ENCODE measurements at places on chromosomes 7 and 10.

GRCh38 chr10:72308320-72308987 lies 34.7 kb downstream of the DDIT4 start:
- no peak for DNase-seq

DNA sequence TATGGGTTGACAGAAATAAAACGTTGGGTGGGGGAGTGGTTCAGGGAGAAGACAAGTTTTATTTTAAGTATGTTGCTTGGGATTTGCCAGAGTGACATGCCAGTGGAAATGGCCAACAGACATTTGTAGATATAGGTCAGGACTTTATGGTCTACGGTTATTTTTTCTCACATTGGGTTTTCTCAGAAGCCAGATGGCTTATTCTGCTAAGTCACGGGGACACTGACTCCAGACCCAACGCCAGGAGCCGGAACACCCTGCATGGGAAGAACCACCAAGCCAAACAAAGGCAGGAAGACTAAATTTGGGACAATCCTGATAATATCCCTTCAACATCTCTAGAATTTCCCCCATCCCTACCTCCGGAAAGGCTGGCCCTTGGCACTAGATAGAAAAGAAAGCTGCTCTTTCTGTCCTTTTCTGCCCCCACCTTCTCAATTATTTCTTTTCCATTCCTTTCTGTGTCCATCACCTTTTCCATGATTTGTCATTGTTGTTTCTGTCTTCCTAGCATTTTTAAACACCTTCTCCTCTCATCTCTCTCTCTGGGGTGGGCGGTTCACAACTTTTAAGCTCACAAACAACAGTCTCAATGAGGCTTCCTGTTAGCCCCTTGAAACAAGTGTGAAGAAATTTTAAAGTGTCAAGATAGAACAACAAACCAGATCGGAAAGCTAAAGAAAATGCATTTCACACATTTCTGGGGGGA lies 44.7 kb downstream of the TBXAS1 start:
- DNase-seq = no peak

- DNase-seq = no peak
Observed at GRCh38 chr10:16890691-16891090, 73.5 kb upstream of the RSU1 start.

- DNase-seq = no peak
Observed at GRCh38 chr10:64977915-64978314, 1456.7 kb downstream of the REEP3 start.

GRCh38 chr10:122507616-122508015 lies 46.3 kb downstream of the HTRA1 start:
- DNase-seq = no peak

DNA sequence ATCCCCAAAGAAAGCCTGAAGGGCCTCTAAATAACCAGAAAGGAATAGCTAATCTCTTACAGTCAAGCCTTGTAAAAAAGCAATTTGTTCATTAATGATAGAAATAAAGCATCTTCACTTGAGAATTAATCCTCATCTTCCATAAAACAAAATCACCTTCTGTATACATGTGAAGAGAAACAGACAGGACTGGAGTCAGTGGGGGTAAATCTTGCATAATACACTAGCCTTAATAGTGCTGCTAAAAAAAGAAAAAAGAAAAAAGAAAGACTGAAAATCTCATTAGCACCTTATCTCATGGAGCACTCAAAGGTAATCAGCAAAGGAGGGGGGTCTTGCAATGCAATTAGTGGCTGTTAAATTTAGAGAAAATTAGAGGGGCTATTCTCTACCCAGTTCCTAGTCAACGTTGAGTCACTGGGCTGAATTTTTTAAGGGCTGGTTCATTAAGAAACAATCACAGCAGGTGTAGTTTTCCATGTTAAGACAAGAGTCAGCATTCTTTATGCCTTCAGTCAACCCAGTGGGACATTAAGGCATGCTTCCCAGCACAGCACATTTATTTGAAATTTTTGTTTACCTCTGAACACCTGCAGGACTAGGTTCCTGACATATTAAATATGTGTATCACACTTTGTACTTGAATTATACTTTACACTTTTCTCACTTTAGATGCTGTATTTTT lies 1455.7 kb upstream of the CELF2 start:
- no peak for DNase-seq

DNA sequence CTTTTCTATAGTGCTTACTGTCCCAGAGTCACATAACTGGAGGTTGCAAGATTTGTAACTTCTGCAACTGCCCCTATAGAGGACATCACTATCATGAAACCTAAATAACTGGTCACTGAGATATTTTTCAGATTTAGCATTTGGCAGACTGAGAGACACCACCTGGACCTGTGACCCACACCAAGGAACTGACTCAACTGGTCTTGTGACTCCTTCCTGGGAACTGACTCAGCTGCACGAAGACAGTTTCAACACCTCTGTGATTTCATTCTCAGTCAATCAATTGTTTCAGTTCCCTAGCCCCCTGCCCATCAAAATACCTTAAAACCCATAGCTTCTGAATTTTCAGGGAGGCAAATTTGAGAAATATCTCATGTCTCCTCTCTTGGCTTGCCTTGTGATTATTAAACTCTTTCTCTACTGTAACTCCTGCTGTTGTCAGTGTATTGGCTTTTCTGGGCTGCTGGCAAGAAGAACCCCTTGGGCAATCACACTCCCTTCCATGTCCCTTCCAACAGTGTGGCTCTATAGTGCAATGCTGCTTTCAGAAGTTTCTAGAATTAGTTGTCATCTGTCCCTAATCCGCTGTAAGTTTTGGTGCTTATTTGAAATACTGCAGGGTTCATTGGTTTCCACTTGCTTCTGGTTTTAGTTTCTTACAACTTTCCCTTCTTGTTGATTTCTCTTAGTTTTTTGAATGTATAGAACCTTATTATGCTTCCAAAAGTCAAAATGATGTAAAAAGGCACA lies 127.8 kb upstream of the ADCY1 start:
- DNase-seq = no peak

GRCh38 chr10:79415736-79416577 lies 29.5 kb downstream of the ZCCHC24 start:
- no peak for DNase-seq

DNA sequence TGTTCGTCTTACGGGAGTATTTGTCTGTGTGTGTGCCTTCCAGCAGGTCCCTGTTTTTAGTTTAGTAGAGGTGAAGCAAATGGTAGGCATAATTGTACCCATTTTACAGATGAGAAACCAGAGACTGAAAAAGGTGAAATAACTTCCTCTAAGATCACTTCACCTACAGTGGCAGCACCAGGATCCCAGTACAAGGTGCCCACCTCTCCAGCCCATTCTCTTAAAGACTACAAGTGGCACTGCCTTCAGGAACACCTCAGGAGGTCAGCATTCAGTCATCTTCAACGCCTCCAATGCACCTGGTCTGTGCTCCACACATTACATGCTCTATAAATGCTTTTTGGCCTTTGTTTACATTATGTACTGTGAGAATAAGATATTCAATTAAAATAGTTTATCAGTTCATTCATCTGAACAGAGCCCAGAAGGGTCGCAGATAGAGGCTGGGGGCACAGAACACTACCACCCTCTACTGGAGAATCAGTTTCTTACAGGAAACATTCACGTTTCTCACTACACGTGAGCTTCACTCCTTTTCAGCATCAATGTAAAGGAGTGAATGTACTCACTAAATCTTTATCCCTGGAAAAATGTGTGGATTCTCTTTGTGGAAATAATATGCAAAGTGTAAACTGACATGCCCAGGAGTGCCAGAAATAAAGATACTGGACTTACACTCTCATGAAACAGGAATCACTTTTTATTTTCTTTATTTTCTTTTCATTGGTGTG lies 45.5 kb upstream of the ABLIM1 start:
- no peak for DNase-seq

- no peak for DNase-seq
Observed at GRCh38 chr7:27151341-27151930, 947 bp downstream of the HOXA3 start.

DNA sequence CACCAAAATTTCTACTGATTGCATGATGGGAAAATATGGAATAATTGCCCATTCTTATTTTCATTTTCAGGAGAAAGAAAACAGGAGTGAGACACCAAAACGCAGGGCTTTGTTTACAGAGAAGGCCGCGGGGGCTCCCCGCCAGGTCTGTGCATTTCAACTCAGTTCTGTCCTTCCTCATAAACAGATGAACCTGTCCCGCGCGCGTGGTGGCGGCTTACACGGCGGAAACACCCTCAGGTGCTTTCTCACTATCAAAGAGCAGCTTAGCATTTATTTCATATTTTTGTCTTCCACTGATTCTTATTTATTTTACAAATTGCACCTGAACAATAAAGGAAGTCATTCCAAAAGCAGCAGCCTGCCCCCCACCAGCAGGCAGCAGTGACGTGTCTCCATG lies 579.4 kb downstream of the PTPRN2 start:
- no peak for DNase-seq

GRCh38 chr10:43024524-43024923 lies 52.3 kb upstream of the RET start:
- DNase-seq = no peak

GRCh38 chr10:24505759-24506158 lies 217.9 kb downstream of the ARHGAP21 start:
- no peak for DNase-seq

GRCh38 chr10:80436446-80437098 lies 17.5 kb upstream of the TSPAN14 start:
- DNase-seq = no peak

DNA sequence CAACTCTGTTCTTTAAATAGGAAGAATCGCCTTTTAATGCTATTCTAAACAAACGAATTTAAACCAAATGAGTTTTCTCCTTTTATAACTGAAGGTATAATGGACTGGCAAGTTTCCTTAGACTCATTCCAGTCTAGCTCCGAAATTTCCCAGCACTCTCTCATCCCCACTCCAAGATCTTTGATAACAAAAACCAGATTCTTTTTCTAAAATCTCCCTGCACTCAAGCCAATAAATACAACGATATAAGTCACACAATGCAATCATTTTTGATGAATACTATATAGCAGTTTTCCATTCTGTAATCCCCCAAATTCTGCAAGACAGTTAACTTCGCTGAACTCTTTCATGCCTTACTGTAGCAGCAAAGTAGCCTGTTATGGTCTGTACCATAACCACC lies 1.9 kb downstream of the OGA start:
- DNase-seq = no peak

DNA sequence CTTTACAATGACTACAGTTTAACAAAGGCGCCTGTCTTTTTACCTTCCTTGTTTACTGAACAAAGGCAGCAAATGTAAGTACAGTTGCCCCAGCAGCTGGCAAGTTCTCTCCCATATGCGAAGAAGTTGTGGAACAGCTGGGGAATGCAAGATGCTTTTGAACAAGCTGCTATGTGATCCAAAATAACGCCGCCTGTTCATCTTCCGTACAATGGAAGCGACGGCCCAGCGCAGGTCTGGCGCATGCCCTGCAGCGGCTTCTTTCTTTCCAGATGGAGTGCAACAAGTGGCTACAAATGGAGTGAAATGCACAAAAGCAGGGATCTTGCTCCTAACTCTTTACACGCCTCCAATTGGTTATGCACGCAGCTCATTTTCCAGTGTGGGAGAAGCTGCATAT lies 97.0 kb upstream of the SVIL start:
- no peak for DNase-seq

- peak; percentile 91 for DNase-seq
Observed at GRCh38 chr7:135509839-135510591, at the start of gene CNOT4. Gene CNOT4, minus strand, starts transcription at chr7:135510102. Its CDS starts 71,771 bp downstream, at chr7:135438331.

DNA sequence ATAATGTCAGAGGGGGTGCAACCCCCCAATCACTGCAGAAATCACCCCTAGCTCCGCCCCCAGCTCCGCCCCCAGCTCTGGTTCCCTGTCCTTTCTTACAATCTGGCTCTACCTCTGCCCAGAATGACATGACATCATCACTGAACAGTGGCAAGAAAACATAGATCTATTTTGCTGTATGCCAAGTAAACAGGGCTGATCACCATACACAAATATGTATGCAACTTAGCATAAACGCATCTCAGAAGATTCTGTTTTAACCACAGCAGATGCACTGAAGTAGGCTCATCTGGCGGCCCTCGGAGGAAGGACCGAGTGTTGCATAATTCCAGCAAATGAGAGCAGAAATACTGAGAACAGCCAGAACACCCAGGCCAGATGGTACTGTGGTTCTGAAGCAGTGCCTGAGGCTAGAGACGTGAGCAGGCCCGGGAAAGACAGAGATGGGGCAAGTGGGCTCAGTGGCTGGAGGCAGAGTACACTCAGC lies 293.3 kb upstream of the KLF14 start:
- DNase-seq = peak; percentile 93

- DNase-seq = no peak
Observed at GRCh38 chr7:44382459-44383265, 57.3 kb upstream of the CAMK2B start.

DNA sequence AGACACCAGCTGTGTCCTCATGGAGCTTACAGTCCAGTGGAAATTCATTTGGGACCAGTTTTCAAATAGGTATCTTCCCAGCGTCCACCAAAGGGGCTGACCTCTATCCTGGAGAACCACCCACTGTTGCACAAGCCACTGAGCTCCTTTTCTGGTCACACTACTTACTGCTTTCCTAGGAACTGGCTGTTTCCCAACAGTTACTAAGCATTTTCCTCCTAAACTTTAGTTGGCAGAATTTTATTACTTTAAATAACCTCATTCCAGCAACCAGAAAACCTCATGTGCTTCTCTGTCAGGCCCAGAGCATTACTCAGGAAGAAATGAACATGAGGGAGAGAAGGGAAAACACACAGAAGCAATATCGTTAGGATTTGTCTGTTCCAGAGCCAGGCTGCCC lies 183.1 kb downstream of the GPAM start:
- no peak for DNase-seq

All from AG09319 (cell line).